Stimulated activated CD8-positive, alpha-beta memory T cell treated with anti-CD3 and anti-CD28 coated beads, Interleukin-12 subunit alpha, Interleukin-12 subunit beta, amount 100 ng/mL, for 1 hour (primary cell): ENCODE measurements at places on chromosomes 1 and 21.

- DNase-seq: no peak
Measured at GRCh38 chr1:208231881-208232661, 12.1 kb downstream of the PLXNA2 start.

DNA sequence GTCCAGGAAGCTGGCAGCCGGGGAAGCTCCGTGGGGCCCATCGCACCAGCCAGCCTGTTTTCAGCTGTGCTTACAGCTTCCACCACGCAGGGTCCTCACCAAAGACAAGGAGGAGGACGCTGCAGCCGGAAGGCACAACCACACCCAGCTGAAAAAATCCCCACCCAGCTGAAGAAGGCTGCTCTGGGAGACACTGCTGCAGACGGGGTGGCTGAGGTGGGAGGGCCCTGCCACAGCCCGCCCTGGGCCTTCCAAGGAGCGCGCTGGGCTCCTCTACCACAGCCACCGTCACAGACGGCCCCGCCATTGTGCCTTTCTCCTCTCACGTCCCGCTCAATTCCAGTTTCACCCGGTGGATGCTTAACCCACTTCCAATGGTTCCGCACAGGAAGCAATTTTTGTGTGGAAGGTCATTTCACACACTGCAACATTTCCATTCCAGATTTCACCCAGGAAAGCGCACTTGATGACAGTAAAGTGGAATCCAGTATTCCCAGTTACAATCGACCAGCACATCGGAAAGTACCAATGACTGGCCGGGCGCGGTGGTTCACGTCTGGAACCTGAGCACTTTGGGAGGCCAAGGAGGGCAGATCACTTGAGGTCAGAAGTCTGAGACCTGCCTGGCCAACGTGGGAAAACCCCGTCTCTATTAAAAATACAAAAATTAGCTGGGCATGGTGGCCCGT, 47.9 kb downstream of the NPHP4 start:
- no peak for DNase-seq

GRCh38 chr1:115677182-115677555, 35.4 kb downstream of the VANGL1 start:
- no peak for DNase-seq

GRCh38 chr21:30211071-30211470, 4.8 kb downstream of the CLDN8 start:
- DNase-seq: no peak

- no peak for DNase-seq
Measured at GRCh38 chr1:240803151-240803550, 191.2 kb upstream of the GREM2 start.

- no peak for DNase-seq
Measured at GRCh38 chr1:25903986-25904385, 2.2 kb downstream of the STMN1 start.

DNA sequence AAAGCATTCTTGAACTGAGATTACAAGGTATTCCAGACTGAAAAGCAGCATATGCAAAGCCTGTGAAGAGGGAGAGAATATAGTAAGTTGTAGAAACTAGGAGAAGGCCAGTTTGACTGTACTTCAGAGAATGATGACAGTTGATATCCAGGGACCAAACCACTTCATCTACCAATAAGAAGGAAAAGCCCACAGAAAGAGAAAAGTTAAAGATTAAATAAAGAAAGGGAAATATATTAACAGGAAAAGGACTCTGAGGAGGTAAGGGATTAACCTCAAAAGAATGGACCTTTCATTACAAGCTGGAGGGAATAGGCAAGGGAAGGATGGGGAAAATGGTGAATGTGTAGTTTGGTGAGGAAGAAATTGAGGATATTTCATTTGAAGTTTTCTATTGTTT, 180.2 kb upstream of the CACYBP start:
- no peak for DNase-seq

DNA sequence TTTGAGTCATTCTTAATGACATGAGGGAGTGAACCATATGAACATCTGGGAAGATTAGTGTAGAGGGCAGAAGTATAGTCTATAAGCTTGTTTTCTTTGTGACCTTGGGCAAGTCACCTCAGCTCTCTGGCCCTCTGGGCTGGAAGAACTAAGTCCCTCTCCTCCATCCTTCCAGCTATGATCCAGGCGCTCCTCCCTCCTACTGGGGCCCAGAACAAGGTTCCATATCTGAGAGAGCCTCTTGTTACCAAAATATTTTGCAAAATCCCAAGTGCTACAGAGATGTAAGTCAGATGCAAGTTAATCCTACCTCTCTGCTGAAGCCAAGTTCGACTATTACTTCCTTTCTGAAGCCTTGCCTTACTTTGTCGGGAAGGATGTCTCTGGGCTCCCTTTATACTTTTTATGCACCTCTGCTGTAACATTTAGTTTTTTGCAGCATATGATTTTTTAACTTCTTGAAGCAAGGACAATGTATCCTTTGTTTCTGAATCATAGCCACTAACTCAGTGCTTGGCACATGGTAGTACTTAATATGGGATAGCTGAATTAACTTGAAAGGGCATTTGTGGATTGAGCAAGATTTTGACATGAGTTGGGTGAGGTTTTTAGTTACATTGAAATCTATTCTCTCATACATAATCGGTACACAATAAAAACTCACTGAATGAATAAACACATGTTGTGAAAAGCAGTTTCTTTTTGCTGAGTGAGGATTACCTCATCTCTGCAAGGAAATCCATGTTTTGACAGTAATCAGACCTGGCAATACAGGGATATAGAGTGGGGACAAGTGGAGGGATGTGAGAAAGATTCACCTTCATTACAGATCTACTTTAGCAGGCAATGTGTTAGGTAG, 54.7 kb upstream of the BEND5 start:
- no peak for DNase-seq

DNA sequence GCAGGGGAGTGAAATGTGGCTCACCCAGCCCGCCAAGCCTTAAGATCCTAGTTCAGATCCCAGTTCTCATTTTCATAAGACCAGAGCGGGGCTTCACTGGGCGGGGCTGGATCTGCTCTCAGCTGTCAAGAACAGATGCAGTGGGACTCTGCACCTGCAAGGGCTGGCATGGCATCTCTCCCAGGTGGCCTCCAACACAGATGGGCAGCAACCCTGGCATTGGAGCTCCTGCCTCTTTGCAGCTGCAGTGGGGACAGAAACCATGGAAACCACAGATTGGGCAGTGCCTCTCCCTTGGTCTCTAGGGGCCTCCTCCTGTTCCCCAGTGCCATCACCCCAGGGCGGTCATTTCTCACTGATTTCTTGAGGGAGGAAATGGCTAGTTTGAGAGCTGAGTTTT, 267.7 kb downstream of the PRDM2 start:
- DNase-seq: no peak
